ENCODE measurements at places on chromosomes 7 and 10. TPM values are rescaled to one million over a fixed set of nuclear protein-coding genes. Genes with fewer than 3 reads are reported as not detected.

- DNase-seq = no peak
Measured at GRCh38 chr7:139869886-139870285, 40.8 kb downstream of the TBXAS1 start.

GRCh38 chr7:157495594-157495993, 158.8 kb downstream of the DNAJB6 start:
- no peak for DNase-seq

DNA sequence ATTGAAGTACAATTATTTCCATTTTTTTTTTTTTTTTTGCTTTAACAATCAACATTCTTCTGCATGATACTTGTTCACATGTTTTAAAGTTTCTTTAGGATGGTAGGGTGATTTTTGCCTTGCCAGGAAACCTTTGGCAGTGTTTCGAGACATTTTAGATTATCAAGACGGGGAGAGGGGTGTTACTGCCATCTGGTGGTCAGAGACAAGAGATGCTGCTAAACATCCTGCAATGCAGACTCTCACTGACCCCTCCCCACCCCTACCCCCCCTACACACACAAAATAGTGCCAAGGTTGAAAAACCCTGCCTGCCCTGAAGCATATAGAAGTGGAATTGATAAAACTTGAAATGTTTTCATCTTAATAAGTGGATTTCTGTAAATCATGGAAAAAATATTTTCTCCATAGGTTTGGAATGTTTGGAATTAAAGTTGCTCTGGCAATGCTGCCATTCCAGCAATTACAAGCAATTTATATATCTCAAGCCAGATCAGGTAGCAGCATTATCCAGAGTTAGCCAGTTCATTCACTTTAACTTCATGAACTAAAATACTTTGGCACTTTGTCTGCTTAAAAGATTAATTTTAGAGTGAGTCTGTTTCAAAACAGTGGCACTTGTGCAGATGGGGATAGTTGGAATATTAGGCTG, 62.1 kb downstream of the SDHAF3 start:
- DNase-seq = no peak

DNA sequence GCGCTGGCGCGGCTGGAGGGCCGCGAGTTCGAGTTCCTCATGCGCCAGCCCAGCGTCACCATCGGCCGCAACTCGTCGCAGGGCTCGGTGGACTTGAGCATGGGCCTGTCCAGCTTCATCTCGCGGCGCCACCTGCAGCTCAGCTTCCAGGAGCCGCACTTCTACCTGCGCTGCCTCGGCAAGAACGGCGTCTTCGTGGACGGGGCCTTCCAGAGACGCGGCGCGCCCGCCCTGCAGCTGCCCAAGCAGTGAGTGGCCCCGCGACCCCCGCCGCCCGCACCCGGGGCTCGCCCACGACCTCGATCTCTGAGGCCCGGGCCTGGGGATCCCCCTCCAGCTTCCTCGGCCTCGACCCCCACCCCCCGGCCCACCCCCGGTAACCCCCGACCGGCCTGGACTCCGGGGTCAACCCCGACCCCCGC, 537 bp downstream of the FOXK1 start:
- no peak for DNase-seq

TAS2R4 gene
- polyA plus RNA-seq = 6.3 TPM
